Urinary bladder (tissue), 4 donors: ENCODE measurements at places on chromosomes 4 and X.

GRCh38 chr4:64756016-64756415 lies 346.8 kb upstream of the TECRL start:
- no peak for DNase-seq

DNA sequence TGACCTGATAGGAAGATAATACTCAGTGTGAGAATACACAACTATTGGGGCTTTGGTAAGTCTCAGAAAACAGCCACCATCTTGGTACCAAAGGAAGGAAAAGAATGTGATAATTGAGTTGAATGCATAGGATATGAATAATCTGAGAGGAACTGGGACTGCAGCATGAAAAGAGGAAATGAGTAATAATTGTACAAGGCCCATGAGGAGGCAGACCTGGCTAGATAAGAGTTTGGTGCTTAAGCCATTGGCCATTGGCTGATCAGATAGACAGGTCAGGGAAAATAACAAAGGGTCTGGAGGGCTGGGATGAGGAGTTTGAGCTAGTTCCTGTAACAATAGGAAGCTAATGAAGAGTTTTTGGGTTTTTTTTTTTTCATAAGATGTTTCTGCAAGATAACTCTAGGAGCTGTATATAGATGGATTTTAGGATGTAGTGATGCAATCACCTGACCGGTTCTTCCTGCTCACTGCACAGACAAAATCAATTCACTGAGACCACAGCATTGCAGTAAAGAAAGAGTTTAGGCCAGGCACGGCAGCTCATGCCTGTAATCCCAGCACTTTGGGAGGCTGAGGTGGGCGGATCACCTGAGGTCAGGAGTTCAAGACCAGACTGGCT lies 5.3 kb upstream of the TRMT2B start:
- no peak for DNase-seq

DNA sequence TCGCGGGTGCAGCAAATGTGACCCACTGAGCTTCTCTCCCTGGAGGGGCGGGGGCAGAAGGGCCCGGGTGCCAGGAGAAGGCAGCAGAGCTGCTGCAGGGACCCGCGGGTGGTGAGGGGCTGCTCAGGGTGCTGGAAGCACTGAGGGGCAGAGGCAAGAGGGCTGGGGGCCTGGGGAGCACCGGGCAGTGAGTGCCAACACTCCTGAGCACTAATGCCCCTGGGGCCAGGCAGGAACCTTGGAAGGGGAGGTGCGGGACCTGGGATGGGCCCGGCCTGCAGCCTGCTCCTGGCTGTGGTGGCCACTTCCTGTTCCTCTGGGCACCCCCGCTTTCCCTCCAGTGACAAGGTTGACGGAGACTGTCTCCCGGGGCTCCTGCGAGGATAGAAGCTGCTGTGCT lies 66.5 kb upstream of the ADRA2C start:
- no peak for DNase-seq

DNA sequence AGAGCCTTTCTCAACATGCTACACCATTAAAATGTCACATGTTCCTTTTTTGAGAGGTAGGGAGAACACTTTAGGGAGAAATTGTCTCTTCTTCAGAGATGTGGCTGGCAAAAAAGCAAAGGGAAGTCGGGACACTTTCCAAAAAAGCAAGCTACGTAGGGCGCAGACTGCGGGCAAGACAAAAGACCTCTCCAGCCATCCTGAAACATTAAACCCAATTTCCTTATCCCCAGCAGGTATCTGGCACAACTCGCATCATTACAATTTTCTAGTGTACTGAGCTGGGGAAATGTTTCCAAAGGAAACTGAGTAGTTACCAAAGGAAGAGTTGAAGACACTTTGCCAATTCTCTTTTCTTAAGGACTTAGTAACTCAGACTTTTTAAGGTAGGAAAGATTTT lies 116.0 kb downstream of the PACRGL start:
- DNase-seq = no peak
